Effector memory CD8-positive, alpha-beta T cell (primary cell): ENCODE measurements at places on chromosomes 2 and 18.

DNA sequence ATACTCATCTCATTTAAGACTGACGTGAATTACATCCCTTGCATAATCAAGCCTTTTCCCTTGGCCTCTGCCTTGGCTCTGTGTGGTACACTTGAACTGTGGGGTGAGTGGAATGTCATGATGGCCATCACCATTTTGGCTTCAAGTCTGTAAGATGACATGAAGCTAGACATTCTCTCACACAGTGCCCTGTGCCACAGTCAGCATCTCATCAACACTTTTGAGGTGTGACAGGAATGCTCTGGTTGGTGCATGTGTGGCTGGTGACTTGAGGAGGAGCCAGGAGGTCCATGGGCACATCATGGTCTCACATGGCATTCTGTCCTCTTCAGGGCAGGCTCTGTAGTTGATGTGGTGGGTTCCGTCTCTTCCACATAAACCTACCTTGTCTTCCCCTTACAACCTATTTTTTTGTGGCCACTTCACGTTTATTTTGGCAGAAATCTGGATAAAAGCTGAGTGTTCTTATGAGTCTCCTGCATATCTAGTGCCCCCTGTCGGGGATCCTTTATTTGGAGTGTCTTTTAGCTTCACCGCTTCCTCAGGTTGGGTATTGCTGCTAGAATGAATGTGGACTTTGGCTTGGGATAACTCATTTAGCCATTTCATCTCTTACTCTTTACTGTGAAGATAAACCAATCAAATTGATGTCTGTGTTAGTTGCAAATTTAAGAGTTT, 28.1 kb downstream of the MAP4K4 start:
- H3K36me3 ChIP-seq, result no peaks in the 10 kb centered on the region
- peak; percentile 24 for DNase-seq
- H3K4me3 ChIP-seq, result no peak overlapping the region

GRCh38 chr18:7532942-7533341, 34.2 kb upstream of the PTPRM start:
- no peak overlapping the region for H3K4me3 ChIP-seq
- H3K27ac ChIP-seq, result no peak overlapping the region
- H3K36me3 ChIP-seq, result peaks cover 3% of the 10 kb centered on the region
- H3K27me3 ChIP-seq, result no peaks in the 10 kb centered on the region
- H3K4me1 ChIP-seq, result no peaks in the 10 kb centered on the region

DNA sequence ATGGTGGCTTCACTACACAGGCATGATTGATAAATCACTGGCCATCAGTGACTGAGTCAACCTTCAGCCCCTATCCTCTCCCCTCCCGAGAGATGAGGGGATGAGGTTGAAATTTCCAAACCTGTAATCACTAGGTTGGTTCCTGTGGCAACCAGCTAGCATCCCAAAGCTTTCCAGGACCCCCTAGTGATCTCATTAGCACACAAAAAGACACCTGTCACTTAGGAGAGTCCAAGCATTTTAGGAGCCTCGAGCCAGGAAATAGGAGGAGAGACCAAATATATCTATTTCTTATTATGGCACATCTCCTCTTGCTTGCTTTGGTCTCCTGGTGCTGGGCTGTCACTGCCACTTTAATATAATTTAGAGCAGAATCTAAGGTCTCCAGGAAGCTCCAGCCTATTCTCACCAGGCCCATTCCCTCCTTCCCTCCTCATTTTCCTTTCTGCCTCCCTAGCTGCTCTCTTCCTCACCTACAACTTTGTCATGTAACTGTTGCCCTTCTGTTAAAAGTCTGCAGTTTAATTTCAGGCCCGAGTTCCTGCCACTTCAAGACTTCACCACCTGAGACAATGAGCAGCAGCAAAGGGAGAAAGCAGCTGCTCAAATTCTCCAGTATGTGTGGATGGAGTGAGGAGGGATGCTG, 33.2 kb upstream of the NAB1 start:
- no peak overlapping the region for H3K27ac ChIP-seq
- no peaks in the 10 kb centered on the region for H3K27me3 ChIP-seq
- no peak for DNase-seq
- no peaks in the 10 kb centered on the region for H3K4me1 ChIP-seq
- no peak overlapping the region for H3K4me3 ChIP-seq
- peaks cover 3% of the 10 kb centered on the region for H3K36me3 ChIP-seq

DNA sequence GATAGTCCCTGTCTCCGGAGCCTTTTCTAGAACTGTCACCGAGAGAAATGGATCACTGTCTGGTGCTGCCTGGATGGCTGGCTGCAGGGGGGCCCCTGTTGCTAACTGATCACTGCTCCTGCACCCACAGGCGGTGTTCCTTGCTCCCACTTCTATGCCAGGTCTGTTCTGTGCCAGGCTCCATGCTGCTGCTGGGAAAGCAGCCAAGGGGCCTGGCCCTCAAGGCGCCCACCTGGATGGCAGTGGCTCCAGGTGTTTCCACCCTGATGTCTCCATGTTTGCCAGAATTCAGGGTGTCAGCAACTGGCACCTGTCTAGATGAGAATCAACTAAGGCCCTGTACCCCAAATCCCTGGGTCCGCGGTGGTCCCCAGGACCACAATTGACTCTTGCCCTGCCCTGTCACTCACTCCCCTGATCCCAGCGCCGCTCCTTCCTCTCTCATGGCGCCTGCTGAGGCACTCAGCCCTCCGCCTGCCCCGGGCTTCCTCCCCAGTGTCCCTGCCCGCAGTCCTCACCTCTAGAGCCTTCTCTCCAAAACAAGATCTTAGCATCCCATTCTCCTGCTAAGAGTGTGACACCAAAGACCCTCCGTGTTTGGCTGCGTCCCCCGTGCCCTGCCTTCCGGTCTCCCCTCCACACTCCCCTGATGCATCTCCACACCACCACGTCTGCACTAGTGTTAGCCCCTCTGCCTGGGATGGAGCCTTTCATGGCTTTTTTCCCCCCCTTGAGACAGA, 72.5 kb upstream of the OTOF start:
- H3K36me3 ChIP-seq, result no peaks in the 10 kb centered on the region
- peaks cover 63% of the 10 kb centered on the region for H3K27me3 ChIP-seq
- no peak overlapping the region for H3K4me3 ChIP-seq

DNA sequence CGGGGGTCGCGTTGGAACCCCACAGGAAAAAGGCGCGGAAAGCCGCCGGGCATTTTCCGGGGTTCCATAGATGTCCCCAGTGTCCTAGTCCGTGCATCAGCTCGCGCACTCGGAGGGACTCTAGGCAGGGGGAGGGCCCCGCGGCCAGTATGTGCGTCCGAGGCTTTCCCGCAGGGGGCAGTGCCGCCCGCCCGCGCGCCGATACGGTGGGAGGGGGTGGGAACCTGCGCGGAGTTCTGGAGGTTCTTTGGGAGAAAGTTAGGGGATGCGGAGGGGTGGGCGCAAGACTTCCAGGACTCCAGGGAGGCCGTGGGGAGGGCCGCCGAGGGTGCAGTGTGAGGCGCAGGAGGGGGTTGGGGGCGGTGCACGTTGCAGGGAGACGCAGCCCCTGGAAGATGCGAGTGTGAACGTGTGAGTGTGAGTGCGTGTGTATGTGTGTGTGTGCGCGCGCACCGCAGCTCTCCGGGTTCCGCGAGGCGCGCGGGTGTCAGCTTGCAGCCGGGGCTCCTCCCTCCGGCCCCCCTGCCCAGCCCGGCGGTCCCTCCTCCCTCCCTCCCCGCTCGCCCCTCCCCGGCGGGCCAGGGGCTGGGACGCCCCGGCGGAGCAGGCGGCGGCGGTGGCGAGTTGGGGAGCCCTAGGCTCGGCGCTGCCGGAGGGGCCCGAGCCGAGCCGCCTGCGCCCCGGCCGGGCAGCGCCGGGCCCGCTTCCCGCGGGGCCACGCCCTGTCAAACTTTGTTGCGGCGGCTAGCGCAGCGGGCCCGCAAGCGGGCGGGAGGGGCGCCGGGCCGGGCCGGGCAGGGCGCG, at the start of gene TCF7L1:
Gene TCF7L1, plus strand, starts transcription at position 559 of the 804 bp plus-strand sequence. CDS start 293 bp downstream, outside the sequence.
- H3K4me1 ChIP-seq, result peaks cover 3% of the 10 kb centered on the region
- no peak within 1 kb of the TSS for H3K27ac ChIP-seq
- H3K36me3 ChIP-seq, result peaks cover 3% of the 10 kb centered on the region
- H3K4me3 ChIP-seq, result peak within 1 kb of the TSS; percentile 78
- H3K27me3 ChIP-seq, result peaks cover 68% of the 10 kb centered on the region

DNA sequence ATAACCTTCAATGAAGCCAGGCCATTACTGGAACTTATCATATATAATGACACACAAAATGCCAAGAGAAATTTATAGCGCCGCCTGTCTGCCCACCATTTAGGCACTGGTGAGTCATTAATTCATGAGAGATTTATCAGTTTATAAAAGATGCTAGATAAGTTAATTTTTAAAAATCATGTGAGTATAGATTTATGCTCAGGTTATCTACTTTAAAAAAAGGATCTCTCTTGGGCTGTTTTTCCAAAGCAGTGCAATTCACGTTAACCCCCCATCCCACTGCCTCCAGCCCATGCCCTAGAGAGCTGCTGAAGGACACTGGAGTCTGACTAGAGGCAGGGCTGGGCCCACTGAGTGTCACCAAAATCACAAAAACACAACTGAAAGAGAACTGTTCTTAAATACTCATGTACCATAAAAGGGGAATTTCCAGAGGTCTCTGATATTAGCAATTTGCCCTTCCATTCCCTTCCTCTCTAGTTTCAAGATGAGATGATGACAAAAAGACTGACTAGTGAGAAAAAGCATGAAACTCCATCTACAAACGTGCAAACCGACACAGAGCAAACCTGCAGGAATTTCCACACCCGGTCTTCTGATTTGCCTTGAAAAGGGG, 160.8 kb downstream of the BCL2 start:
- H3K27me3 ChIP-seq, result no peaks in the 10 kb centered on the region
- H3K4me3 ChIP-seq, result peak overlapping the region; percentile 75
- peaks cover 36% of the 10 kb centered on the region for H3K36me3 ChIP-seq
- H3K4me1 ChIP-seq, result peaks cover 86% of the 10 kb centered on the region
- H3K27ac ChIP-seq, result peak overlapping the region; percentile 97
- no peak for DNase-seq

- peak; percentile 22 for DNase-seq
- peaks cover 46% of the 10 kb centered on the region for H3K4me1 ChIP-seq
Measured at GRCh38 chr2:7730449-7730848, 813.2 kb downstream of the RNF144A start.

DNA sequence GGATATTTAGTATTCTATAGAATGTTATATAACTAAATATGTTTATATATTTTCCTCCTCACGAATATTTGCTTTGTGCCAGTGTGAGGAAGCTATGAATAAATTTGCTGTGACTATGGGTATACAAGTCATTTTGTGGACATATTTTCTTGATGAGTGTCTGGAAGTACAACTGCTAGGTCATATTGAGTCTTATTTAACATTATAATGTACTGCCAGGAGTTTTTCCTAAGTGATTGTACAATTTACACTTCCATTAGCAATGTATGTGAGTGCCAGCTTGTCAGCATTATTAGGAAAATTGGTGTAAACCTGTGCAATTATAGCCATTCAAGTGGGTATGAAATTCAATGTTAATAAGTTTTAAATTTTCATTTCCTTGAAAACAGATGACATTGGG, 1328.9 kb upstream of the TMEFF2 start:
- no peak for DNase-seq
- no peak overlapping the region for H3K27ac ChIP-seq
- H3K36me3 ChIP-seq, result no peaks in the 10 kb centered on the region

DNA sequence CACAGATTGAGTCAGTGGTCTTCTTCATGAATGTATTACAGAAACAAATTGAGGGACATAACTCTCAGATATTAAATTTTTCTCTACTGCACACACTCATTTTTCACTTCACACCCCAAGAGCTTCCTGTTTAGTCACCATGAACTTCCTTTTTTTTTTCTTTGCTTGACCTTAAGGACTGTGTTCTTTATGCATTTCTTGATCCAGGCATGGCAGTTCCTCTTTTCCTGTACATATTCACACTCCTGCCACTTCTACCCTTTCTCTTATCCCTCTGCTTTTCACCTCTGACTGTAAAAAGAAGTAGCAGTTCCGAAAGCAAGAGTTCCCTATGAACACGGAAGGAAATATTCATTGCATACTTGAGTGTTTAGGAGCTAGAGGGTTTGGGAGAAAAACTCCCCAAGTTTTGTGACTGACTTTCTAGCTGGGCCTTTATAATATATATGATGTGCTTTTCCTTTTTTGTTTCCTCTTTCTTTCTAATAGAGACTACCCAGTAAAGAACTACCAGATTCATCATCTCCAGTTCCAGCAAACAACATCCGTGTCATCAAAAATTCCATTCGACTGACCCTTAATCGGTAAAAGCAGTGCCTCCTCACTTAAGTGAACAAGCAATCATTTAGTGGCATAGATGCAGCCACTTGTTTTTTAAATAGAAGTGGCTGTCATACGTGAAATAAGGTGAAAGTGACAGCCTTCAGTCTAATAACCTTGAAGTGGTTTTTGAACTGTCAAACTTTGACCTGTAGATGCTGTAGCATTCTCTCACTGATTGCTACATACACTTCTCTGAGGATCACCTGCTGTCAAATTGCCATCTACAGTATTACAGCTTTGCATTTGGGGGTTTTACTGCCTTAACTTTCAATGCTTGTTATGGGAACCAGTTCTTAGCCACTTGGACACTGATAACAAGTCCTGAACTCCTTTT, 40.8 kb downstream of the PAPOLG start:
- peaks cover 63% of the 10 kb centered on the region for H3K36me3 ChIP-seq
- H3K4me1 ChIP-seq, result peaks cover 27% of the 10 kb centered on the region
- peak overlapping the region; percentile 1 for H3K4me3 ChIP-seq
- no peaks in the 10 kb centered on the region for H3K27me3 ChIP-seq
- no peak for DNase-seq

DNA sequence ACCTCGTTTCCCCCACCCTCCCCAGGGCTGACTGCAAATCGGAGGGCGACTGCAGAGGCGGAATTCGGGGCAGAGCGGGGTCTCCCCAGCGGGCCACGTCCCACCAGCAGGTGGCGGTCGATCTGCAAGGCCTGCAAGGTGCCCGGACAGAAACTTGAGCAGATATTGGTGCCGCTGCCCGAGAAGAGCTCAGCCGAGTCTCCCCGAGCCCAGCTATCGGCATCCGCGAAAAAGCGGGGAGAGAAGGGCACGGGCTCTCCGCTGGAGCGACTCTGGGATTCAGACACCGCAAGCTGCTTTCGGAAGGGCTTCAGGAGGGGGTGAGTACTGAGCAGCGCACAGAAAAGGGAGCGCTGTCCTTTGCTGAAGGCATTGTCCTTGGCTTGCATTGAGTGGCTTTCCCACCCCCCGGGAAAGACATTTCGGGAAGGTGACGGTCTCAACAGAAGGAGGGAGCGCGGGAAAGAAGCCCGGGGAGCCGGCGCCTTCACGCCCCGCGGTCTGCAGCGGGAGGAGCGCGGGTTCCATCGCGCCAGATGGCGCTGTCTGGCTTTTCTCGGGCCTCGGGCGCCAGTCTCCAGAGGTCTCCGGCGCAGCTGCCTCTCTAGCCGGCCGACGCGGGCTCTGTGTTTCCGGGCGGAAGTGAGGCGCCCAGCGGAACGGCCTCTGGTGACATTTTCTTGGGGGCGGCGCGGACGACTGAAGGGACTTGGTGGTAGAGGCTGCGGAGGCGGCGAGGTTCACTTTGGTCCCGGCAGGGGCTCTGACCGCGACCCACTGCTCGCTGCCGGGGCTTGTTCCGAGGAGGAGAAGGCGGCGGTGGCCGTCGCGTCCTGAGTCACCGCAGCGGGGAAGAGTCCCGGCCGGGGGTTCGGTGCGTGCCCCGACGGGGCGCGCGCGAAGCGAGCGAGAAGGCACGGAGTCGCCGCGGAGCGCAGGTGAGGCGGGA, 69.5 kb downstream of the HAUS1 start:
- H3K27me3 ChIP-seq, result no peaks in the 10 kb centered on the region
- peak; percentile 90 for DNase-seq
- H3K36me3 ChIP-seq, result peaks cover 25% of the 10 kb centered on the region
- H3K27ac ChIP-seq, result peak overlapping the region; percentile 99
- peak overlapping the region; percentile 100 for H3K4me3 ChIP-seq

- H3K4me1 ChIP-seq, result no peaks in the 10 kb centered on the region
- no peaks in the 10 kb centered on the region for H3K27me3 ChIP-seq
- H3K36me3 ChIP-seq, result no peaks in the 10 kb centered on the region
- H3K4me3 ChIP-seq, result no peak overlapping the region
- DNase-seq, result no peak
Measured at GRCh38 chr2:183359867-183360266, 235.6 kb downstream of the NUP35 start.
